Peyer's patch (tissue), 4 donors: ENCODE measurements at places on chromosomes 5 and 9. TPM values are rescaled to one million over a fixed set of nuclear protein-coding genes. Genes with fewer than 3 reads are reported as not detected.

FGF1 gene
- not detected for total RNA-seq

SUSD1 gene
- total RNA-seq: 26.3 TPM

CETN3 gene
- 2.6 TPM for total RNA-seq

RANBP17 gene
- 20.8 TPM for total RNA-seq

GBGT1 gene
- total RNA-seq: 14.6 TPM

MARCHF11 gene
- not detected for total RNA-seq

SV2C gene
- 0.27 TPM for total RNA-seq

RPS14 gene
- total RNA-seq: 1,212 TPM

PARP8 gene
- total RNA-seq: 19.8 TPM

CDH9 gene
- not detected for total RNA-seq

NXNL2 gene
- total RNA-seq: not detected

GLRA1 gene
- total RNA-seq: not detected

IL9 gene
- not detected for total RNA-seq

TSSK1B gene
- not detected for total RNA-seq

FOXD4L3 gene
- not detected for total RNA-seq

SLC1A1 gene
- 193 TPM for total RNA-seq

SPZ1 gene
- not detected for total RNA-seq

DOCK8 gene
- total RNA-seq: 14.8 TPM

SEMA5A gene
- total RNA-seq: 18.9 TPM

NUDT2 gene
- 20.0 TPM for total RNA-seq
